ENCODE measurements at places on chromosomes 3 and 15.

DNA sequence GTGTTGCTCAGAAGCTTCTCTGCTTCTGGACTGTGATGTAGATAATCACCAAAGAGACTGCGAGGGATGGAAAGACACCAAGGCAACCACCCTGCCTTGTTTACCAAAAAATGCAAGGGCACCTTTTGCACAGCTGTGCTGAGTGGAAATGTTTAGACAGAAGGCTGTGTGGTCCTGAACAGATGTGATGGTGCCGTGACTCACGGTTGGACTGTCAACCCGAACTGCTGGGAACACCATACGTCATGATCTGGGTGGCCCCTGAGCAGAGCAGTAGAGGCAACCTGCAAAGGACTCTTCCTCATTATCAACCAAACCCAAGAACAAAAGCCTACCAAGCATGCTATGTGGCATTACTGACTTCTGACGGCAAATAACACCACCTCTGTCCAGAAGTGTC lies 61.3 kb upstream of the LPP start:
- no peak for DNase-seq

- DNase-seq = no peak
Measured at GRCh38 chr15:27527490-27528067, 556.6 kb downstream of the GABRG3 start.

DNA sequence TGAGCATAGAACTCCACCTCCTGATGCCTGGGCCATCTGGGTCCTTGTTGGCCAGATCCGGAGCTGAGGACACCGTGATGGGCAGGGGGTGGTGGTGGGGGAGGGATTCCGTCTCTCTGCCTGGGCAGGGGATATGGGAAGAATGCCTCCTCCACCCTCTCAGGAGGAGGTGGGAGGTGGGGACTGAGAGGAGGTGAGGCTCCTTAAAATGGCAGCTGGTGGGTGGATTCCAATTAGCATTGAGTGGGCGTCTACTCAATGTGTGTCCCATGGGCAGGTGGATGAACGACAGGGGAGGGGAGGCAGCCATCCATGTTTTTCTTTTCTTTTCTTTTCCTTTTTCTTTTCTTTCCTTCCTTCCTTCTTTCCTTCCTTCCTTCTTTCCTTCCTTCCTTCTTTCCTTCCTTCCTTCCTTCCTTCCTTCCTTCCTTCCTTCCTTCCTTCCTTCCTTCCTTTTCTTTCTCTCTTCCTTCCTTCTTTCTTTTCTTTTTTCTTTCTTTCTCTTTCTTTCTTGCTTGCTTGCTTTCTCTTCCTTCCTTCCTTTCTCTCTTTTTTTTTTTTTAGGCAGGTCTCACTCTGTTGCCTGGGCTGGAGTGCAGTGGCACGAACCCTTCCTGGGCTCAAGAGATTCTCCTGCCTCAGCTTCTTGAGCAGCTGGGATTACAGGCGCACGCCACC lies 5.0 kb downstream of the SLC28A1 start:
- DNase-seq = no peak

DNA sequence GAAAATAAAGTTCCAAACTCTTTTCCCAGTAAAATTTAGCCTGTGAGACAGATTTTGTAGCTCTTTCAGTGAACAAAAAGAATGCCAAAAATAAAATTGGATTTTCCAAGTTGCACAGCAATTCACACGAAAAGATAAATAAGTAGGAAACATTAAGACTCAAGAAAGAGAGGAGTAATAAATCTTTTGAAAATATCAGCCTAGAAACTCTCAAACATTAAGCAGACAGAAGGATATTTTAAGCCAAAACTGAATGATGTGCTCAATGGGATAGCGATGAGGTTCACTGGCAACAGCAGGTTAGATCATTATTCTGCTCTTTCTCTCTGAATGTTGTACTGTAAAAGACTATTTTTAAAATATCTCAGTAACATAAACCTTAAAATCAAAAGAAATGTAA lies 115.0 kb downstream of the STAG1 start:
- DNase-seq = no peak

- DNase-seq = no peak
Measured at GRCh38 chr3:3119393-3119851, 7.3 kb upstream of the TRNT1 start.

GRCh38 chr15:38225381-38225780 lies 27.3 kb upstream of the SPRED1 start:
- DNase-seq = no peak

GRCh38 chr3:30282154-30282696 lies 324.2 kb upstream of the TGFBR2 start:
- no peak for DNase-seq

DNA sequence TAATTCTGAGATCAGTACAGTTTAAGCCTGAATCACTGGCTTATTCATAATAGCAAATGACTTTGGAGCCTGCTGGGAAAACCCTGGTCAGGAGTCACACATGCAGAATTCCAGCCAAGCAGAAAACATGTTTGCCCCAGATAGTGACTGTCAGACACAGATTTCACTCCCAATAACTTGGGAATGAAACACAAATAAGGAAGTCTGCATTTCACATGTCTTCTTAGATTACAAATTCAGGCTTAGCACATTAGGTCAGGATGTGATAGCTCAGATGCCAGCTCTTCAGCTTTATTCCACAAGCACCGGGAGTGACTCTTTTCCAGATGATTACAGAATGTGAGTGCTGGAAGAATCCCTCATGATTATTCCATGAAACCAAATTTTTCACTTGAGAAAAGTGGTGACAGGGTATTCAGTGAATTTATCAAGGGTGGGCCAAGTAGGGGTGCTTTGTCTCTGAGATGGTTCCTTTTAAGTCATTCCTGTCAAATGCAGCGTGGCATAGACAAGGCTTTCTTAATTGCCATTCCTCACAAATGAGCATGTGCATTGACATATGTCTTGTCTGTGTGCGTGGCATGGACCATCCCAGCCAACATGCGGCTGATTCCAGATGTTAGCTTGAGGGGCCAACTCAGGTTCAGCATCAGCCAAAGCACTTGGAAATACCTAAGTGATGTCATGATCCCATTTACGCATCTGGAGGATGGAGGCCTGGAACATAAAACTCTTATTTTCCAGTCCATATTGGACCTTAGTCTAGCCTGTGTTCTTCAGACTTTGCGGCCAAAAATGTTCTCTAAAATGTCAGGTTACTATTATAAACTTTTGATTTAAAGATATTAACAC lies 191.0 kb downstream of the EPHB1 start:
- DNase-seq = no peak

- DNase-seq = no peak
Measured at GRCh38 chr15:73313861-73314260, 54.9 kb downstream of the HCN4 start.

GRCh38 chr3:139173372-139174108 lies 128.8 kb upstream of the PRR23C start:
- no peak for DNase-seq

DNA sequence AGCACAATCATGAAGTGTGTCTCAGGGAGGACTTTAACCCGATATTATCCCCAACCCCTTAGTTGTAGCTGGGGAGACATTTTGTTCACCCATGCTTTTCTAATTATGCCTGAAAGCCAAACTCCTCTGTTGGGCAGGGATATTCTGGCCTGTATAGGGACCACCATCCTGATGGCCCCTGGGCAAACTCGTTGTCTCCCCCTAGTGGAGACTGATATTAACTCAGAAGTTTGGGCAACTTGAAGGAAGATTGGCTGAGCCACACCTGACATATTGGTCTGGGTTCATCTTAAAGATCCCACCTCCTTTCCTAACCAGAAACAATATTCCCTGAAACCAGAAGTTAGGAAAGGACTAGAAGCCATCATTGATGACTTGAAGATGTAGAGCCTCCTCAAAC lies 42.3 kb downstream of the TM4SF18 start:
- no peak for DNase-seq

DNA sequence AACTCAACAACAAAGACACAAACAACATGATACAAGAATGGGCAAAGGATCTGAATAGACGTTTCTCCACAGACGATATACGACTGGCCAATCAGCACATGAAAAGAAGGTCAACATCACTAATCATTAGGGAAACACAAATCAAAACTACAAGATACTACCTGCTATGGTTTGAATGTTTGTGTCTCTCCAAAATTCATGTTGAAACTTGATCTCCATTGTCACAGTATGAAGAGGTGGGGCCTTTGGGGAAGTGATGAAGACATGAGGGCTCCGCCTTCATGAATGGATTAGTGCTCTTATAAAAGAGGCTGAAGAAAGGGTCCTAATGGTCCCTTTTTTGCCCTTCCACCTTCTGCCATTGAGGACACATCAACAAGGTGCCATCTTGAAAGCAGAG lies 32.3 kb downstream of the ACAP2 start:
- no peak for DNase-seq

GRCh38 chr3:12312010-12312409 lies 23.1 kb downstream of the PPARG start:
- DNase-seq = no peak

GRCh38 chr3:192957441-192958021 lies 39.9 kb upstream of the MB21D2 start:
- no peak for DNase-seq

DNA sequence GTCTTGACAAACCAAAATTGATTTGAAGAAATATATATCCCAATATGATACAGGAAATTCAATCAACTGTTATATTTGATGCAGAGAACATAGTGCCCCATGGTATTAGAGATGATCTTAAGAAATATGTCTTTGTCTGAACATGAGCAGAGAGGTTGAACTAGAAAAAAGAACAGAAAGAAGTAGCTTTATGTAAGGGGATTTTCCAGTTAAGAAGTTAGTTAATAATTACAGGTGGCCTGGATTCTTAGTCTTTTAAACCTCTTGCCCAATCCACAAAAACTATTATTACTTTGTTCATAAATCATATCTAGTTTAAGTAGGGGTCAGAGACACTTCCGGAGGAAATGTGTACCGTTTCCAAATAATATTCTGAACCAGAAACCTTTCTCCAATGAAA lies 1186.7 kb upstream of the EPHA6 start:
- DNase-seq = no peak

GRCh38 chr15:96070636-96071035 lies 259.9 kb upstream of the NR2F2 start:
- no peak for DNase-seq

DNA sequence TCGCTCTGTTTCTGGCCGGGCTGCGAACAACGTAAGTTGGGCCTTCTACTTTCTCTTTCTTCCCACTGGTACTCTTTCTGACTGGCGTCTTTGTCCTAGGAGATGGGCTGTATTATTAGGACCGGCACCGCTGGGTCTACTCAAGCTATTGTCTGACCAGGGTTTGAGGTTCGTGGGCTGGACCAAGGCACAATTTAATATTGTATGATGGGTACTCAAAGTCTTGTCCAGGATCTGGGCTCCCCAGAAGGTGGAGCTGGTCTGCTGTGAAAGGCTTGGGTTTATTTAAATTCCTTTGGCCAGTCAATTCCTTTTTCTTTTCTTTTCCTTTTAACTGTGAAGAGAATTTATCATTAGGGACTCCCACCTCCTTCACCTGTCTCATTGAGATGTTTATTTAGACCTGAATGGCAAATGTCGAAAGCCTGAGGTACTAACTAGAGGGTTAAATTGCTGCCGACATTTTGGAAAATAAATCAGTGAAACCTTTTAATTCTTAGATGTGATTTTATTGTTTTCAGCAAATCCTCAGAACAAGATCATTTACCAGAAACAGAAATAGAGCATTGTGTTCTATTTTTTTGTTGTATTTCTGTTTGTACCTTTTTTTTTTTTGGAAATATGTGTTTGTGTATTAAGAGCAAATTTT lies 410 bp downstream of the LRRC49 start:
- DNase-seq = no peak

- DNase-seq = no peak
Measured at GRCh38 chr3:10665592-10665991, 150.4 kb upstream of the SLC6A11 start.

- DNase-seq = no peak
Measured at GRCh38 chr15:51726302-51727073, 11.0 kb downstream of the LYSMD2 start.

- DNase-seq = no peak
Measured at GRCh38 chr3:14605067-14605466, 46.5 kb upstream of the CCDC174 start.

- no peak for DNase-seq
Measured at GRCh38 chr3:9916346-9916733, 558 bp upstream of the IL17RC start.

GRCh38 chr3:172694573-172695246 lies 16.2 kb downstream of the NCEH1 start:
- DNase-seq = no peak

DNA sequence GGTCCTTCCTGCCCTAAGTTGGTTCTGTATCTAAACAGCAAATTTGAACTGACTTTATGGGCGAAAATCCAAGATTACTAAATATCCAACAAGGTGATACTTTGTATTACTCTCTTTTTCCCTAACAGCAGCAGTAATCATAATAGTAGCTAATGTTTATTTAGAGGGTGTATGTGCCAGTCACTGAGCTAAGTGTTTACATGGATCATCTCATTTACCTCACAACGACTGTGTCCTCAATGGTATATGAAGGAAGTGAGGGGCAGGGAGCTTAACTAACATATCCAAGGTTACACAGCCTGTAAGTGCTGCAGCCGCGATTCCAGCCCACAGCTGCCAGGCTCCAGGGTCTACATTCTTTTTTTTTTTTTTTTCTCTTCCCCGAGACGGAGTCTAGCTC lies 10.3 kb upstream of the LRRC34 start:
- DNase-seq = no peak

- DNase-seq = no peak
Measured at GRCh38 chr15:60382773-60383674, 14.8 kb downstream of the ANXA2 start.

- DNase-seq = no peak
Measured at GRCh38 chr3:39135170-39135805, 18.1 kb downstream of the CSRNP1 start.

- DNase-seq = no peak
Measured at GRCh38 chr15:41105348-41106334, 10.4 kb downstream of the INO80 start.

DNA sequence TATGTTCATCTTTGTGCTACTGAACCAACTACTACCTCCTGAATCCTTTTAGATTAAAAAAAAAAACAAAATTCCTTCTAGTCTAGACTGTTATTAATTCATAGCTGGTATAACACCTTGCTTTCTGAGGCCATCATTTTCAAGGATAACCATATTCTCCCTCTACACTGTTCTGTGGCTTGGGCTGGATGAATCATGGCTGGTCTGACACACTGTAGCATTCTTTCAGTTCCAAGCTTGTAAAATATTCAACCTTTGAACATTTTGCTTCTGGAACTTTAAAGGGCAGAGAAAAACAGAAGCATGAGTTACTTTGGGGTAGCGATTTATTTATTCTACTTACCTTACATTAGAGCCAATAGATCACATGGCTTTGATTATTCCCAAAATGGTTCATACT lies 7.6 kb downstream of the HSPBAP1 start:
- no peak for DNase-seq
